ENCODE measurements at places on chromosomes 16 and 17. TPM values are rescaled to one million over a fixed set of nuclear protein-coding genes. Genes with fewer than 3 reads are reported as not detected.

Gene TMEM92
- polyA plus RNA-seq: 1.8 TPM

DNA sequence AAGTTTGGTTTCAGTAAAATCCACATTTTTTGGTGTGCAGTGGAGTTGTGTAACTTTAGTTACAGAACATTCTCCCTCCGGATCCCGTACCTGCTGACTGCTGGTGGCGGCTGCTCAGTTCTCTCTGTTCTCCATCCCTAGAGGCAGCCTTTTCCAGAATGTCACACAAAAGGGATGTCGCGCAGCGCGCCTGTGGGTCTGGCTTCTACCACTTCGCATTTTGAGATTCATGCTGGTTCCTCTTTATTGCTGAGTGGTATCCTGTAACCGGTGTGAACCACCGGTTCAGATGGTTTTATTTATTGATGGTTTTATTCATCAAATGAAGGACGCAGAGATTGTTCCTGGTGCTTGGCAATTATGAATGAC lies 981 bp upstream of the CEP131 start:
- DNase-seq: no peak

Gene TNFRSF13B
- polyA plus RNA-seq: 0.25 TPM

DNA sequence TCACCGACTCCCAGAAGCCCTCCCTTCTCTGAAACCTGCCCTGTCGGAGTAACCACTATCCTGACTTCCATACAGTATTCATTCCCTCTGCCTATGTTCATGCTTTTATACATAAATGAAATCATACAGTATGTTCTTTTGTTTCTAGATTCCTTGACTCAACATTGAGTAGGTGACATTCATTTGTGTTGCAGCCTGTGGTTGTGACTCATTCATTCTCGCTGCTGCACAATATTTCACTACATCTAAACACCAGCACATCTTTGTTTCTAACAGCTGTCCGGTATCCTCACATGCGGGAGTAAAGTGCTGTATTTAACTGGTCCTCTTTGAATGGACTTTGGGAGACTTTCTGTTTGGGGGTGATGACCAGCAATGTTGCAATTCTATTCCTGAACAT lies 135.0 kb upstream of the FOXF1 start:
- no peak for DNase-seq

Gene NPIPA8
- polyA plus RNA-seq: 1.6 TPM

Gene TNP2
- not detected for polyA plus RNA-seq

GRCh38 chr17:7580604-7581575 lies 1.5 kb downstream of the CD68 start:
- no peak for DNase-seq

GRCh38 chr16:64172652-64173051 lies 949.2 kb downstream of the CDH11 start:
- DNase-seq: no peak

DNA sequence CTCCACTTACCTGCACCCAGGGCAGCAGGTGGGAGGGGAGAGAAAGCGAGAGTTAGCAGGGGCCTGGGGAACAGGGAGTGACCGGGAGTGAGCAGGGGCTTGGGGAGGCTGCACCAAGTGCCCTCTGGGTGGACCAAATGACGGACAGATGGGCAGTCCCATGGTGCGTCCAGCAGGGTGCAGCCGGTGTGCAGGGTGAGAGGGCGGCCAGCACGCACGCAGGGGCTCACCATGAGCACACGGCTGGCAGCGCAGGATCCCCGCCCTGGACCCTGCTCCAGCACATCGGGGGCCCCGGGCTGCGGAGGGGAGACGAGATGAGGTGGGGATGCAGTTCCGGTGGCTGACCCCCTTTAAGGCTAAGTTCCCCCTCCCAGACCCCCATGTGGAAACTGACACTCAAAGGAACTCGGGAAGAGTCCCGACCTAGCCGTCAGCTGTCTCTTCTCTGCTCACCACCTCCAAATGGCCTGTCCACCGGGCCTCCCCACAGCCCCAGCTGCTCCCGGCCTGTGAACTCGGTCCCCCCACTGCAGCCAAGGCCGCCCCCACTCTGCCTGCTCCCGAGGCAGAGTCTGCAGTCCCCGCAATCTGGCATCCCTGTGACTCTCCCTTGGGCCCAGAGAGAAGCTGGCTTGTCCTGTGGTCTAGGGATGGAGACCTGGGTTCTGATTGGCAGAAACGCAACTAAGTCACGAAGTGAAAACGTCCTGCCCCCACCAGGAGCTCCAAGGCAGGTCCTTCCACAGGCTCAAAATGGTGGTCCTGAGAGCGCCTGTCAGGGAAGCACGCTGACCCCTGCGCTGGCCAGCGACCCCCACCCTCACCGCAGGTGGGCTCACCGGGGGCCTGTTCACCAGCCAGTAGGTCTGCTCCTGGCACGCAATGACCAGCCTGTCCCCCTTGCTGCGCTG lies 2.9 kb downstream of the RGS11 start:
- DNase-seq: no peak

DNA sequence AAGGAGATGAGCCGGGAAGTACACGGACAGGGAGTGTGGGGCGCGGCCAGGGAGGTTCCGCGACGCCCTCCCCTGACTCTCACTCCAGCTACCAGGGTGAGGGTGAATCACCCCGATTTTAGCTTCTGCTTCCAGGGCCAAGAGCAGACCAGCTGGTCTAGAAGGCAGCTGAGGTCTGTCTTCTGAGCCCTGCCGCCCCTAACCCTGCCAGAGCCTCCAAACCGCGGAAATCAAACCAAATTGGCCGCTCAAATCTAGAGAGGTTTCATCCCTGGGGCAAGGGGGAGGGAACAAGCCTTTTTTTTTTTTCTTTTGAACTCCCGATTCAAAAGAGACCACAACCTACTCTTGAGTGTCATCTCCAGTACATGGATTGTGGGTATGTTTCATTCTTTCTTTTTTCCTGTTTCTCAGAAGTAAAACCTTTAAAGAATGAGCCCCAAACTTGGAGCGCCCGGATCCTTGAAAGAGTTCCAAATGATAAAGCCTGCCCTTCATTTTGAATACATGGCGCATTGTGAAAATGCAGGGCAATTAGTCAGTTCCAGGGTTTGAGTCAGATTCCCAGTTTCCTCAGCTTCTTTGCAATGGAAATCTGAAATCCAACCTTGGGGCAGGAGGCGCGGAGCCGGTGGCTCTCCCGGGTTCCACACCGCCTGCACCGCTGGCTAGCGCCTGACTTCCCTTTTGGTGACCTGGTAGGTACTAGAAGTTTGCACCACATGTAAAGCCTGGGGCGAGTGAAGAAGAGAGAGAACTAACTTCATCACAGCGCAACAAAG lies 16.5 kb upstream of the ZFHX3 start:
- DNase-seq: no peak

Gene KCNJ18
- not detected for polyA plus RNA-seq

DNA sequence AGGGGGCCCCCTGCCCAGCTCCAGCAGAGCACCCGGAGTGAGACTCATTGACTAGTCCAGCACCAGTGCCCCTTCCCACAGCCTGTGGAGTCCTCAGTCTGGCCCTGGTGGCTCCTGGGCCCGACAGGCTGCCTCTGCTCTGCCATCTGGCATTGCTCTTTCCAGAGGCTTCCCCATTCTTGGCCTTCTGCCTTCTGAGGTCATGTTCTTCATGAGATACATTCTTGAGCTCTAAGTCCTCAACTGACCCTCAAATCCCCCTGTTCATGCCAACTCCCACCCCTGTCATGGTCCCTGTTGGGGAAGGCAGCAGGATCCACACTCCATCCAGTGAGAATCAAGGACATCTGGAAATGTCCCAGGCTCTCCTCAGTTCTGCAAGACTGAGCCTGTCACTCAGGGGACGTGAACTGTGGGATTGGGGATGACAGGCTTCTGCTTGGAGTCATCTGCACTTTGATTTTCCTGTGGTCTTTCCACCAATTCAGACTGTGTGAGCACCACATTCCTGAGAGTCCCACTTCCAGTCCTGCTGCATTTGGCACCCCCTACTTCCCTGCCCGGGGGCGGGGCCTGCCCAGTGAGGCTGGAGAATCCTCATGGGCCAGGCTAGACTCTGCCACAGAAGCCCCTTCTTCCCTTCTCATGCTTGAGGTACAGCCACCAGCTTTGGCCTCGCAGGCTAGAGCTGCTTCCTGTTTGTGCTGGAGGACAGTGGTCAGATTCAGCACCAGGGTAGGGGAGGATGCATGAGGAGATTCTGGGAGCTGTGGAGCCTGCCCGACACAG lies 2.7 kb downstream of the TRPV2 start:
- no peak for DNase-seq

- DNase-seq: no peak
Observed at GRCh38 chr16:84232969-84233368, 6.8 kb downstream of the KCNG4 start.

DNA sequence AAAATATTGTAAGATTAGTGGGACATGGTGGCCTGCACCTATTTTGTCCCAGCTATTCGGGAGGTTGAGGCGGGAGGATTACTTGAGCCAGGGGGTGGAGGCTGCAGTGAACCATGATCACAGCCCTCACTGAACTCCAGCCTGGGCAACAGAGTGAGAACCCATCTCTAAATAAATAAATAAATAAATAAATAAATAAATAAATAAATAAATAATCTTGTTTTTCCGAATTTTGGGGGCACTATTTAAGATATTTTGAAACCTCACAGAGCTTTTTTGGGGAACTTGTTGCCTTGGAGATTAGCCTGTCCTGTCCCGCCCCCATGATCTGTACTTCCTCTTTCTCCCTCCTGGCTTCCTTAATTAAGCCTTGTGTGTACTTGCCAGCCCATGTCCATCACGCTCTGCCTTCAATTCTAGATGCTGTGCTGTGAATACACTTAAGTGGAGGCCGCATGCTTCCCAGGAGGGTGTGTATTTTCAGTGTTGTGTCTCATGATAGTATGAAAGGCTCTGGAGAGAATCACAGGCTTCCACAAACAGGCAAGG lies 4.4 kb downstream of the LGALS9 start:
- DNase-seq: no peak

- DNase-seq: no peak
Observed at GRCh38 chr16:64089697-64090096, 1032.2 kb downstream of the CDH11 start.

- DNase-seq: no peak
Observed at GRCh38 chr16:29820730-29821642, 724 bp downstream of the MVP start.

GRCh38 chr17:43616852-43617251 lies 44.9 kb downstream of the MEOX1 start:
- no peak for DNase-seq

Gene ATMIN
- 28.6 TPM for polyA plus RNA-seq

GRCh38 chr16:1054660-1055556 lies 17.6 kb upstream of the SSTR5 start:
- peak; percentile 78 for DNase-seq

DNA sequence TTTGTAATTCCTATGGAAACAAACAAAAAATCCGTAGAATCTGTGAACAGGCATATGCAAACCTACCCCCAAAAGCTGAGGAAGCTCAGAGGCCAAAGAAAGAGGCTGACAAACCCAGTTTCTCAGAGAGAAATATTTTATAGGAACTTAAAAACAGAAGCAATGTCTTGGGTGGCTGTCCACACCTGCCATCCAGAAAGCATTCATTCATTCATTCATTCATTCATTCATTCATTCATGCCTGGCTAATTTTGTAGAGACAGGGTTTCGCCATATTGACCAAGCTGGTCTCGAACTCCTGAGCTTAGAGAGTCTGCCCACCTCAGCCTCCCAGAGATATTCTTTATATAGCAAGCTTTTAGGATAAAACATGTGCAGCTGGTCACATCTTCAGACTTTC lies 154.3 kb downstream of the MRTFB start:
- no peak for DNase-seq

Gene G6PC1
- polyA plus RNA-seq: not detected

GRCh38 chr17:50687200-50688066 lies 20.3 kb downstream of the ANKRD40 start:
- no peak for DNase-seq

- no peak for DNase-seq
Observed at GRCh38 chr17:75126954-75127353, 4.6 kb downstream of the NT5C start.
